ENCODE measurements at places on chromosomes 13 and 19.

DNA sequence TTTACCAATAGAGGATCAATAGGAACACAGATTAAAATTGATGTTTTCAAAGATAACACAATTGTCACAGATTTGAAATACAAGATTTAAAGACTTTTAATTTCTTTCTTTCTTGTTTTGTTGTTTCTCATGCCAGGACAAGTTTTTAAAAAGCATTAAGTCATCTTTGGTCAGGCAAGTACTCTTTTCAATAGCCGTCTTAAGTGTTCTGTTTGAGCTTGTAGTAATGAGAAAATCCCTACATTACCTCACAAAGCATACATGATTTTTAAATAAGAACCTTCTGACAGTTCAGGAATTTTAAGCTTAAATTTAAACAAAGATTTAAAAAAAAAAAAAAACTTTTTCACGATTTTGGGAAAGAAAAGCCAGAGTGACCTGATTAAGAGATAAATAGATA lies 216.3 kb upstream of the PRR20A start:
- DNase-seq: no peak

- no peak for DNase-seq
Measured at GRCh38 chr13:58048670-58049069, 417.1 kb downstream of the PCDH17 start.

DNA sequence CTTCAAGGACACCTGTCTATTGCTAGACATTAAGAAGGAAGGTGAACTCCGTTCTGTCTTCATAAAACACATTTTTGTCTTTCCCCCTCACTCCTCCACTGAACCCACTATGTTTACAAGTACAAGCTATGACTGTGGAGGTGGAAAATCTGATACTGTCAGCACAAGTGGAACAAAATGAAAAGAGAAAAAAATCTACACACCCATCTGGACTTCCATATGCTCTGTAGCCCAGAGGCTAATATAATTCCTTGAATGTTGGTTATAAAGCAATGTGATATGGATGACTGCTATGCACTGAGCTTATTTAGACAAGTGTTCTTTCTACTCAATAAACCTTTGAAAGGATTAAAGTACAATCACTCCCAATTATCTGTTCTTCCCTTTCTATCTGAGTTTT lies 713.5 kb downstream of the DIAPH3 start:
- DNase-seq: no peak

DNA sequence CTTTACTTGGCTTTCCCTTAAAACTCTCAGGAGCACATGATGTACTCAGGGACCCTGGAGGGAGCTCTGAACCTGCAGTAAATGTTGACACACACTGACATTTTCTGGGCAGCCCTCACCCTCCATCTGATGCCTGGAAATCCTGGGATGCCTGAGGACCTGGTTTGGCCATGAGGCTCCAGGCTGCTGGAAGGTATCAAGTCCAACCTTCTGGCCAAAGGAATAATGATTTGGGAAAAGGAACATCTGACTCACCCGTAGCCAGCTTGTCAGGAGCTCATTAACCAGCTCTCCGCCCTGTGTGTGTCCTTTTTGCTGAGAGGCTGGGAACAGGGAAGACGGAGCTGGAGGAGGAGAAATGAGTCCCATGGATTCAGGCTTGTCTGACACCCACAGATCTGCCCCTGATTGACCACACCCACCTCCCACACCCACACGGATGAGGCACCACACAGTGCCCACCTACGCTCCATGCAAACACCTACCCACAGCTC lies 10.3 kb downstream of the ZNF558 start:
- no peak for DNase-seq

- no peak for DNase-seq
Measured at GRCh38 chr13:44796597-44797490, 192.4 kb downstream of the NUFIP1 start.

GRCh38 chr19:57288373-57288772 lies 8.1 kb downstream of the ZNF460 start:
- no peak for DNase-seq

GRCh38 chr13:110391273-110391672 lies 84.2 kb downstream of the COL4A2 start:
- no peak for DNase-seq

- peak; percentile 98 for DNase-seq
Measured at GRCh38 chr13:42271337-42272114, 426 bp upstream of the AKAP11 start.

DNA sequence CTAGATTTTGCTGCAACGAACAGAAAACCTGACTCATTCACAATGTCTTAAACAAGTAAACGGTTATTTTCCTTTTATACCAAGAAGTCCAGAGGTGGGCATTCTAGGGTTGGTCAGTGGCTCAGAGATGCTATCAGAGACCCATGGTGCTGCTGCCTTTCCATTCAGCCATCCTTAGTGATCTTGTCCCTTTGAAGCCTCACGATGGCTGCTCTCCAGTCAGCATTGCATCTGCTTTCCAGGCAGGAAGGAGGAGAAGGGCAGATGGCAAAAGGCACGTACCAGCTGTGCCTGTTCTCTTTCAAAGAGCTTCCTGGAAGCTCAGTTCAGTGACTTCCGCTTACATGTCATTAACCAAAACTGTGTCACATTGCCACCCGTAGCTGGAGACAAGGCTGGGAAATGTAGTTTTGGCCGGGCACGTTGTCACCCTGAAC lies 30.1 kb downstream of the WDFY2 start:
- DNase-seq: peak; percentile 62

DNA sequence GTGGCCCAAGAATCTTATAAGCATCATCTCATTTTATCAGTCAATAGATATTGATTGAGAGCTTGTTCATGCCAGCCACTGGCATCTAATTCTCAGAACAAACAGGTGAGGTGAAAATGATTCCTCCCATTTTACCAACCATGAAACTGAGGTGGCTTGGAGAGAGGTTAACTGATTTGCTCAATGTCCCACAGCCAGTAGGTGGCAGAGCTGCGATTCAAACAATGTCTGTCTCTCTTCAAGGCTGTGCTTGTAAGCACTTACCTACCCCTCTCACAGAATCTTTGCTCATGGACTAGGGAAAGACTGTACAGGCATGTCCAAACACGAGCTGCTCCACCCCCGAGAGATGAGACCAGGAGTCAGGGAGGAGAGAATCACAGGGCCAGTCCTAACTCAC lies 21.5 kb upstream of the GSX1 start:
- no peak for DNase-seq
